ENCODE measurements at places on chromosomes 12 and 14. TPM values are rescaled to one million over a fixed set of nuclear protein-coding genes. Genes with fewer than 3 reads are reported as not detected.

SERPINA5 gene
- not detected for total RNA-seq

GCH1 gene
- total RNA-seq: 13.0 TPM

SLC6A15 gene
- 37.3 TPM for total RNA-seq

RND1 gene
- not detected for total RNA-seq

ARHGAP9 gene
- not detected for total RNA-seq

RERG gene
- not detected for total RNA-seq

KCNMB4 gene
- 0.31 TPM for total RNA-seq

CFAP73 gene
- total RNA-seq: not detected

CCDC88C gene
- total RNA-seq: 0.86 TPM

PTGDR gene
- not detected for total RNA-seq

EIF2S3B gene
- 4.6 TPM for total RNA-seq

ALX1 gene
- total RNA-seq: not detected

M6PR gene
- 88.7 TPM for total RNA-seq

PPFIA2 gene
- total RNA-seq: not detected

SOS2 gene
- total RNA-seq: 16.9 TPM

CCDC38 gene
- total RNA-seq: not detected

C12orf54 gene
- total RNA-seq: 2.5 TPM

METTL25 gene
- 2.3 TPM for total RNA-seq

DAD1 gene
- 303 TPM for total RNA-seq

ETFRF1 gene
- total RNA-seq: 14.9 TPM

KRT4 gene
- total RNA-seq: not detected

FGF6 gene
- total RNA-seq: not detected

IKZF4 gene
- total RNA-seq: 0.94 TPM

PSME2 gene
- 109 TPM for total RNA-seq

UNG gene
- 37.8 TPM for total RNA-seq

CYP27B1 gene
- 92.0 TPM for total RNA-seq

TSHR gene
- total RNA-seq: not detected

CCNT1 gene
- 20.3 TPM for total RNA-seq

NKX2-1 gene
- total RNA-seq: not detected

RNF212B gene
- not detected for total RNA-seq

KRT71 gene
- total RNA-seq: not detected

A2M gene
- not detected for total RNA-seq

ZNF410 gene
- total RNA-seq: 51.8 TPM

ACSS3 gene
- 6.4 TPM for total RNA-seq

FBLN5 gene
- 1.4 TPM for total RNA-seq

TCHP gene
- 11.8 TPM for total RNA-seq

SLCO1C1 gene
- not detected for total RNA-seq

PRB2 gene
- not detected for total RNA-seq

PLEK2 gene
- 371 TPM for total RNA-seq

ACRBP gene
- 0.16 TPM for total RNA-seq

OR4E2 gene
- not detected for total RNA-seq

DIO3 gene
- total RNA-seq: not detected

DCN gene
- total RNA-seq: 21.4 TPM

APOLD1 gene
- total RNA-seq: 0.23 TPM

SERPINA9 gene
- not detected for total RNA-seq

CAPZA3 gene
- not detected for total RNA-seq

Measured in hair follicular keratinocyte (primary cell).